ENCODE measurements at places on chromosomes 1 and 21.

DNA sequence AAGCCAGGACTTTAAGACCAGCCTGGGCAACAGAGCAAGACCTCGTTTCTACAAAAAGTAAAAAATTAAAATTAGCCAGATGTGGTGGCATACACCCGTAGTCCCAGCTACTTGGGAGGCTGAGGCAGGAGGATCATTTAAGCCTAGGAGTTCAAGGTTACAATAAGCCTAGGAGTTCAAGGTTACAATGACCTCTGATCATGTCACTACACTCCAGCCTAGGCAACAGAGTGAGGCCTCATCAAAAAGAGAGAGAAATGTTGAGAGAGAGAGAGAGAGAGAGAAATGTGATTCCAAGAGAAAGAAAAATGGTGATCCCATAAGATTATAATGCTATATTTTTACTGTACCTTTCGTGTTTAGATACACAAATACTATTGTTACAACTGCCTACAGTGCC is 60.2 kb downstream of the PACC1 start:
- no peak for DNase-seq

GRCh38 chr1:182588500-182589396 is at the start of gene RNASEL:
RNASEL (minus strand) TSS chr1:182589256; CDS start chr1:182586806, 2,450 bp downstream.
- peak; percentile 41 for DNase-seq

- DNase-seq = no peak
Measured at GRCh38 chr1:59314776-59315528, 18.1 kb downstream of the FGGY start.

GRCh38 chr1:233406339-233406960 is 78.9 kb downstream of the MAP3K21 start:
- DNase-seq = no peak

DNA sequence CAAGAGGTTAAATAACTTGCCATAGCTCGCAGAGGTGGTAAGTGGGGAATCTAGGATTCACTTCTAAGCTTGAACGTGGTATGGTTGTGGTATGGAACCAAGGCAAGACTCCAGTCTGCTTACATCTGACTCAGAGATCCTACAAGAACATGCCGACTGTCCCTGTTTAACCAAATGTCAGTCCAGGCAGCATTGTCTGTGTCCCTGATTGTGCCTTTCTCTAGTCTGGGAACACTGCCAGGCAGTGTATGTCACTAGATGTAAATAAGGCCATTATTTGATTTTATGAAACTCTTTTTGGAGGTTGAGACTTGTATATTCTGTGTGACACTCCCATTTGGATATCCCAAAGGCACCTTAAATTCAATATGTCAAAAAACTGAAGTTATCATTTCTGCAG is 96.0 kb downstream of the NOS1AP start:
- no peak for DNase-seq

DNA sequence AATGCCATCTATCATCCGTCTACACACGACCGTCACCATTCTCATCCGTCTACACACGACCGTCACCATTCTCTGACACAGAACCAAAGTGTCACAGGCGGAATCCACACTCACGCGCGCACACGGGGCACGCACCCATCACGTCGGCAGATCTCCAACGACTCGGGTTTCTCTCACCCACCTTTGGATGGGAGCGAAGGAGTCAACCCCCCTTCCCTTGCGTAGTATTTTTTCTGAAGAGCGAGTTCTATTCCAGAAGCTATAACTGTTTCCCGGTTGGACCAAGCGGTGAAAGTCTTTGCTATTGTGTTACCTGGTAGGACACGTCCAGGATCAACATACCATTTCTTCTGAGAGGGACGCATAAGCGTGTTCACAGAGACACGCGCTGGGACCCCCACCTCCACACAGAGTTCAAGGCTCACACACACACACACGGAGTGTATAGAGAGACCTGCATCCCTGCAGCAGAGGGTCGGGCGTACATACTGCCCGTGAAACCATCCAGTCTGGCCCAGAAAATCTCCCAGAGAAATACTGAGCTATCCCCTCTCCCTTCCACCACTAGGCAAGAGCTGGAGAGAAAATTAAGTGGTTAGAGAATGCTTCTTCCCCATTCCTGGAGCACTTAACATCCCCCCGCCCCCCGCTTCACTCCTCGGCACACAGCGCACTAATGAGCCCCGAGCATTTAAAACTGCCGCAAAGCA is 741 bp downstream of the DUSP10 start:
- peak; percentile 22 for DNase-seq

- DNase-seq = no peak
Measured at GRCh38 chr1:31586376-31587327, 10.3 kb downstream of the TINAGL1 start.

DNA sequence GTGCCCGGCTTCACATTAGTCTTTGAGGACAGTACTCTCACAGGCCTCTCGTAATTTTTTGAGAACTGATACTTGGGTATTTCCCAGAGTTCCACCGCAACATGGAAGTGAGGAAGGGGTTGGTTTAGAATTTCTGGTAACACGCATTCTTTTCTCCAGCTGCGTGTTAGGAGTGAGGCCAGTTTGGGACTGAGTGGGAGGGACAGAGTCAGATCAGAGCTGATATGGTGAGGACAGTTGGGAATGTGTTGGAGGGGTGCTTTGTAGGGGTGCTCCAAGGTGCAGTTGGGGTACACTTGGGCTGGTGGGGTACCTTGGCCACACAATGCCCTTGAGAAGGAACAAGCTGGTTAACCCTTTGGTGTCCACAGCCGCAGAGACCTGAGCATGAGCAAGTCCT is 6.7 kb downstream of the FBXO6 start:
- no peak for DNase-seq

GRCh38 chr21:44969931-44970755 is 30.3 kb downstream of the SLX9 start:
- DNase-seq = no peak

GRCh38 chr1:229264487-229264886 is 6.4 kb upstream of the RAB4A start:
- no peak for DNase-seq

GRCh38 chr1:24709791-24710441 is 35.3 kb upstream of the CLIC4 start:
- DNase-seq = no peak

- DNase-seq = no peak
Measured at GRCh38 chr1:220880362-220880670, 1.1 kb downstream of the HLX start.

DNA sequence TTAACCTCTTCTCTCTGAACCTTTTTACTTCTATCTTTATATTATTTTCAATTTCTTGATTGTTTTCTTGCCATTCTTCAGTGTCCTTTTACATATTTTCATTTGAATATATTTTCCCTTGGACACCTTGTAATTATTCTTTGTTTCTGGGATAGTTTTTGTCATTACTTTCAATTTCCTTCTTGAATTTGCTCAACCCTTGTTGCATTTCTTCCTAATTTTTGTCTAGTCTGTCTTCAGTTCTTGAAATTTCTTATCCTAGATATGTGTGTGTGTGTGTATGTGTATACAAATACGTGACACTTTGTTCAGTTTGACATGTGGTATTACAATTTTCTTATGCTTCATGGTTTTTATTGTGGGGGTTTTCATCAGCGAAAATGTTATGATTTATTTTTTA is 1.9 kb upstream of the GALNT2 start:
- DNase-seq = no peak

DNA sequence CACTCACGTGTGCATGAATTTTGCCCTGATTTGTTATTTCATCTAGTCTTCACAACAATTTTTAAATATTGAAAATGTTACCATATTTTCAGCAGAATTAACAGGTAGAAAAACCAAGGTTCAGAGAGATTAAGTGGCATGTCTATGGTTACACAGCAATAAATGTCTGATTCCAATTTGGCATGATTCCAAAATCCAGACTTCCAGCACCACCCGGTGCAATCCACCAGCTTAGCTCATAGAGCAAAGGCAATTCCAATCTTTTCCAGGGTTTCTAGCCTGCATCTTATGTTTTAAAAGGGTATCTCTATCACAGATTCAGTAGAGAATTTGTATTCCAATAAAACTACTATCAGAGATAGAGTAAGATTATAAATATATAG is 161.8 kb downstream of the TPR start:
- no peak for DNase-seq

GRCh38 chr1:178011465-178011828 is 41.6 kb upstream of the SEC16B start:
- no peak for DNase-seq

GRCh38 chr1:41875487-41875886 is 43.2 kb downstream of the HIVEP3 start:
- no peak for DNase-seq

DNA sequence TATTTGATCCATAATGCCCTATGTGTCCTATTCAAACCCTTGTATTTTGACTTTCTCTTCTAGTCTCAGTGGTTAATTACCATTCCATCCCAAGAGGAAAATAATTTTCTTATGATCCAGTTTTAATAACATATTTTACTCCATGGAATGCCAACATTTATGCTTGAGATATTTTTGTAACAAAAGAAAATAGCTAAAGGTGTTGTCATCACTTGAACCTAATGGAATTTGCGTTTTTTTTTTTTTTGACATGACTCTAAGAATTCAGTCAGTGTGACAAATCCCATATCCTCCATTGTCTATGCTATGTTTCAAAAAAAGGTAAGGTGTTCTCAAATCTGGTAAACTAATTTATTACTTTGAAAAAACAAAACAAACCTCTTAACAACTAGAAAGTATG is 324.1 kb upstream of the ADAMTS5 start:
- no peak for DNase-seq

DNA sequence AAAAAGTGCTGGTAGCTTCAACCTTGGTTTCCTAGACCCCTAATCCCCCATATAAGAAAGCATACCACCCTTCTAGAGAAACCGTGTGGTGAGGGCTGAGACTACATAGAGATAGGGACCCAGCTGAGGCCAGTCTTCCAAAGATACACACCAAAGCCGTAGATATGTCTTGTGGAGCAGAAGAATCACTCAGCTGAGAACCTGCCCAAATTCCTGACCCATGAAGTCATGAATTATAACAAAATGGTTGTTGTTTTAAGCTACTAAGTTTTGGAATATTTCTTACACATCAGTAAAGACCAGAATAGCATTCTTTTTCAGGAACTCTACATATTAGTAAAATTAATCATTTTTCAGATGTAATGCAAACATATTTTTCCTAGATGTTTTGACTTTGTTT is 3.3 kb upstream of the SNRPE start:
- no peak for DNase-seq

GRCh38 chr1:177873238-177873637 is 96.6 kb downstream of the SEC16B start:
- DNase-seq = no peak

DNA sequence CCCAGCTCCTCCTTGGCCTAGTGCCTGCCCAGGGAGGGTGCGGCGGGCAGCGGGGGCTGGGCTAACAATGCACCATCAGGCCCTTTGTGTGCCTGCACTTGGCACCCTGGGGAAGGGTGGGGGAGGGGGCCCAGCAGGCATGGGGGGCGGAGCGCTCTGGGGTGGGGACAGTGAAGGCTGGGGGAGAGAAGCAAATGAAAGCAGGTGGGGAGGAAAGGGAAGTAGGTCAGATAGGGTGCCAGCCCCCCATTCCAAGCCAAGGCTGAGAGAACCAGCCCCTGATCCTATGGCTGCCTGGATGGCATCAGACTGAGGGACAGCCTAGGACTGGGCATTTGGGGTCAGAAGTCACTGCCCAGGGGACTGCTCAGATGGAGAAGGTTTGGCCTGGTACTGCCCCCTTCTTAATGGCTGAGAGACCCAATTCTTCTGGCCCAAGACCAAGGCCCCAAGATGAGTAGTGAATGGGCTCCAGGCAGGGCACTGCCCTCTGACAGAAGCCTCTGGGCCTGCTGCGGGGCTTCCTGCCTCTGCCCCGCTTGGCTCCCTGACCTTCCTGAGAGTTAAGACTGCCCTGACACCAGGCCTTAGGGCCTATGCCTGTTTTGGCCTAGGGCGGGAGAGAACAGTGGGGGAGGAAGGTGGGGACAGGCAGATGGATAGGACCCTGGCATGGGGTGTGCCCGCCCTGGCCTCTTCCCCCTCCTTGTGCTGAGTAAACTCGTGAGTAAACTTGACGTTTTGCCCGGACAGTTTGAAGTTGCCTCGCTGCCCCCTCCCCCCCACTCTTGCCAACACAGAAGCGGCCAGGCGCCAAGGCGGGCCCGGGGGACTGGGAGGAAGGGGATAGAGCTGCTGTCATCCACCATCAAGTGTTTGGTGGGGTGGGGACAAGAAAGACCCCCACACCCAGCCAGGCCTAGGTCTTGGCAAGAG is 2.7 kb downstream of the ZBTB7B start:
- no peak for DNase-seq

- no peak for DNase-seq
Measured at GRCh38 chr1:25816112-25816718, 3.5 kb upstream of the MTFR1L start.

GRCh38 chr21:38531591-38531990 is 33.3 kb upstream of the ERG start:
- no peak for DNase-seq

GRCh38 chr1:223017291-223017690 is 125.8 kb downstream of the TLR5 start:
- no peak for DNase-seq

DNA sequence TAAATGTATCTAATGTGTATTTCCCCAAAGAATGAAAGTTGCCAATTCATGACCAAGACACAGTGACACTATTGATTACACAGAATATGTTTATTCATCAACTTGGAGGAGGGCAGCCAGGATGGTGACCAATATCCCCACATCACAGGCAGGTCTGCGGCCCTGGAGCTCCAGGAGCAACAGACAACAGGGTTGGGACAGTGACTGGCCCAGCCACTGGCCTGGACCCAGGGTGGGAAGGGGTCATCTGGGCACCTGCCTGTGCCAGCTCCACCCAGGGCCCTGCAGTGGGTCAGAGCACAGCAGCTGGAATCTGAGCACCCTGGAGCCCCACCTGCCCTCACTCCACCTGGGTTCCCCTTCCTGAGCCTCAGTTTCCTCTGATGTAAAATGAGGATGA is 466.1 kb downstream of the MATN1 start:
- no peak for DNase-seq

DNA sequence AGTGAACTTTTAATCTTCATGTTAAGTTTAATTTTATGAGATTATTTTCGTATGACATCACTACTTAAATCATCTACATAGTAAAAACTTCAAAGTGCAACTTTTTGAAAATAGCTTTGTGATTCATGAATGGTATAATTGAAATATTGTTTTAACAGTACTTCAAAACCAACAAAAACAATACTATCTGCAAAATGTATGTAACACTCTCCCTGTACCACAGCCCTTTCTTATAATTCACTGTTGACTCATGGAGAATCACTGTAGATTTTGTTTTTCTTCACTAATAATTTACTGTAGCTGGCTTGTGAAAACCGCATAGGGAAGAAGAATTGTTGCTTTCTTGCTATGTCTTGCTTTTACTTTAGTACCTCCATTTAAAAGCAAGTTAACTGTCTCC is 301.4 kb upstream of the ADAMTS5 start:
- no peak for DNase-seq

Data from stimulated activated naive CD8-positive, alpha-beta T cell treated with anti-CD3 and anti-CD28 coated beads, Interleukin-15, amount 100 ng/mL, for 72 hours (primary cell).